Hepatocyte (in vitro differentiated cells): ENCODE measurements at places on chromosomes 1 and 21. TPM values are rescaled to one million over a fixed set of nuclear protein-coding genes. Genes with fewer than 3 reads are reported as not detected.

GRCh38 chr1:232533328-232533727 is 96.6 kb downstream of the SIPA1L2 start:
- H3K27ac ChIP-seq = no peak overlapping the region
- peaks cover 9% of the 10 kb centered on the region for H3K4me1 ChIP-seq
- no peaks in the 10 kb centered on the region for H3K36me3 ChIP-seq
- no peaks in the 10 kb centered on the region for H3K27me3 ChIP-seq

DNA sequence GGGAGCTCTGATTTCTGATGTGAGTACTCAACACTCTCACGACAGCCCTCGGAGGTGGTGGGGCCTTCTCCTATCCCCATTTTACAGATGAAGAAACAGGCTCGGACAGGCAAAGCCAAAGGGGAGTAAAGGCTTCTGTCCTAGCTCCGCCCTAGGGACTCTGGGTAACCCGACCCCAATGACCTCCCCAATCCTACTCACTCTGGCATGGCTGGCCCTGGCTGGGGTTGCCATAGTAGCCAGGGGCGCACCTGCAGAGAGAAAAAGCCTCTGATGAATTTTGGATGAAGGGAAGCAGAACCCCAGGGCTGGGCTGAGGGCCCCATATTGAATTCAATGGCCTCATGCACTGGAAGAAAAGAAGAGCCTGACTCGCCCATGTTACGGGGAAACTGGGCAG is 61.1 kb downstream of the LDLRAD2 start:
- no peak for DNase-seq
- H3K4me1 ChIP-seq = no peaks in the 10 kb centered on the region
- H3K27me3 ChIP-seq = no peaks in the 10 kb centered on the region
- no peak overlapping the region for H3K4me3 ChIP-seq
- no peak overlapping the region for H3K27ac ChIP-seq

DNA sequence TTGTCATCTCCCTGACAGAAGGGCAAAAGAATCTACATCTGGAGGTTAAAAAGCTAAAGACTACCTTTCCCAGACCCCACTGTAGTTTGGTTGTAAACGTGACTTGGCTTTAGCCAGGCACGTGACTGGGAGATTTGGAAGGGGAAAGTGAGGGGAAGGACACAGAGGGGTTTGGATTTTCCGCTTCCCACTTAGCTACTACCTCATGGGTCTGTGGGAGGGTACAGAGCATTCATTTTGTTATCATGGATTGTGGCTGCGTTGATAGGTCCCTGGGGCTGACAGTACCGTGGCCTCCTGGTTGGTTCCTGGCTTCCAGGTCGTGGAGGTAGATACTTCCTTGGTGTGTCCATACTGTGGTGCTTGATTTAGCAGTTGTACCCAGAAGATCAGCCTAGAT is 2.6 kb downstream of the CHD1L start:
- H3K27ac ChIP-seq = no peak overlapping the region
- no peaks in the 10 kb centered on the region for H3K36me3 ChIP-seq
- H3K4me1 ChIP-seq = peaks cover 11% of the 10 kb centered on the region

The CLCA4 gene
- 0.22 TPM in 1 of 2 replicates, not detected in the other for polyA plus RNA-seq

DNA sequence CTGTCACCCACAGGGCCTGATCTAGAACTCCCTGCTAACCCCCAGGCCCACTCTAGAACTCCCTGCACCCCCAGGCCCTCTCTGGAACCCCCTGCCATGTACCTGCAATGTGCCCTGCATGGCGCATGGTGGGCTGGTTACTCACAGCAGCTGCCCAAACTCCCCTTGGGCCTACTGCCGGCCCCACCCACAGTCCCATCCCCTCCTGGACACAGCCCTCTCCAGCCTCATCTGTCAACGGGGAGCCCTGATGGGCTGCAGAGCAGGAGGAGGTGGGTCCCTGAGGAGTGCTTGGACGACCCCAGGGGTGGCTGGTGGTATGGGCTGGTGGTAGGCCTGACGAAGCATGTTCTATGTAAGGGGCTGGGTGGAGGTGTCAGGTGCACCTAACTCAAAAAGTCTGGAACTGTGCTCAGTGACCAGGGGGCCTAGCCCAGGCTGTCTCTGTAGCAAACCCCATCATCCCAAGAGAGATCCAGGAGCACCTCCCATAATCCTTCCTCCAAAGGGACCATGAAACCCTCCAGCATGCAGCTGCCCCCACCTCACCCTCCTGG is 19.0 kb upstream of the PRSS38 start:
- no peak overlapping the region for H3K27ac ChIP-seq
- no peak for DNase-seq
- no peaks in the 10 kb centered on the region for H3K36me3 ChIP-seq

GRCh38 chr1:30194741-30195423 is 528.5 kb downstream of the MATN1 start:
- H3K27me3 ChIP-seq = peaks cover 2% of the 10 kb centered on the region
- no peak overlapping the region for H3K27ac ChIP-seq
- H3K36me3 ChIP-seq = no peaks in the 10 kb centered on the region
- peaks cover 4% of the 10 kb centered on the region for H3K4me1 ChIP-seq

DNA sequence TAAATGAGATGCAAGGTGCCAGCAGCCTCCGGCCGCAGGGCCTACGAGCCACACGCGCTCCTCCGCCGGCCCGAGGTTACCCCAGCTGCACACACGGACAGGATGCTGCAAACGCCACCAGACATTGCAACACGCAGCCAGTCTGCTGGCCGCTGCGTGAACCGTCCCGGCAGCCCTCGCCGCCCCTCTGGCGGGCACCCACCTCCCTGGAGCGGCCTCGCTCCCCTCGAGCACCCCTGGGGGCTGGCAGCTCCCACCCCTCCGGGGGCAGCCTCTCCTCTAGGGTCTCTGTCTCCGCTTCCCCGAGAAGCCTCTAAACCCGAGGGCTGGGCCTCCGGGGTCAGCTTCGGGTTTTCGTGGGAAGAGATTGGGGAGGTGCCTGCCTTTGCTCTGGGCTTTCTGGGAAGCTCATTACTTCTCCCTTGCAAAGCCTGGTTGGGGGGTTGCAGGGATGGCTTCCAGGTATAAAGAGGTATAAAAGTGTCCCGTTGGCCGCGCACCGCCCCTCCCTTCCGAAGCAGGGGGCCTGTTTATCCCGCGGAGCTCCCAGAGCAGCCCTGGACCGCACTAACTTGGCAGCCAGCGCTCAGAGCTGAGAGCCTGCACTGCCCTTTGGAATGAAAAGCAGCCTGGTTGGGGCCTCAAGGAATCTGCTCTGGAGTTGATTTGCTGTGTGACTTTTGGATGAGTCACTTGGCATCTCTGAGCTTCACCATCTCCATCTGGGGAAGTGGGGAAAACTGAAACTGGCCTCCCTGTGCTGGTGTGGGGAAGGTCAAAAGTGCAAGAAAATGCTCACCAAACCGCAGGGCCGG is 21.8 kb downstream of the DHRS3 start:
- peak overlapping the region; percentile 97 for H3K27ac ChIP-seq
- no peaks in the 10 kb centered on the region for H3K27me3 ChIP-seq
- peaks cover 62% of the 10 kb centered on the region for H3K4me1 ChIP-seq
- peak overlapping the region; percentile 18 for H3K4me3 ChIP-seq

The COG2 gene
- 23.7 and 25.3 TPM in 2 replicates for polyA plus RNA-seq

DNA sequence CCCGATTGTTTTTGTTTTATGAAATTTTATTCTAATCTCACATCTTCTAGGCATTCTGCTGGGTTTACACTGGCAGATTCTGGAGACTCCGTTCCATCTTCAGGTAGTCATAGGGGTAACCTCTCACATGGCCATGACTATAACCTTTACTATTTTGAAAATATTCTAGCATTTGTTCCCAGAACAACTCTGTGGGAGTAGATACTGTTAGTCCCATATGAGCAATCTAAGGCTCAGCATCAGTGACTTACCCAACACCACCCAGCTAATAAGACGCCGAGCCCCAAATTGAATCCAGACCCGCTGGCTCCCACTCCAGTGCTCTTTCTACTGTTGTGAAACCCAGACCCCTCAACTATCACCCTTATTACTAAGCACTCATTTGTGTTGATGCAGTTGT is 9.8 kb downstream of the ADAMTS4 start:
- H3K36me3 ChIP-seq = no peaks in the 10 kb centered on the region
- DNase-seq = no peak
- no peaks in the 10 kb centered on the region for H3K27me3 ChIP-seq
- H3K4me1 ChIP-seq = no peaks in the 10 kb centered on the region
- no peak overlapping the region for H3K4me3 ChIP-seq

- no peaks in the 10 kb centered on the region for H3K36me3 ChIP-seq
- peak; percentile 80 for DNase-seq
- H3K27me3 ChIP-seq = peaks cover 67% of the 10 kb centered on the region
These were observed at the start of gene KCNJ6 for GRCh38 chr21:37916310-37917051. Gene KCNJ6, minus strand, starts transcription at chr21:37916457. Its CDS starts 75,775 bp downstream, at chr21:37840682.
